ENCODE measurements at places on chromosomes 2 and 18. TPM values are rescaled to one million over a fixed set of nuclear protein-coding genes. Genes with fewer than 3 reads are reported as not detected.
A peak's percentile ranks its signal among the peaks of the same experiment; 100 is the strongest.

- peak; percentile 45 for DNase-seq
Observed at GRCh38 chr2:74399785-74400184, 19.7 kb upstream of the DCTN1 start.

DNA sequence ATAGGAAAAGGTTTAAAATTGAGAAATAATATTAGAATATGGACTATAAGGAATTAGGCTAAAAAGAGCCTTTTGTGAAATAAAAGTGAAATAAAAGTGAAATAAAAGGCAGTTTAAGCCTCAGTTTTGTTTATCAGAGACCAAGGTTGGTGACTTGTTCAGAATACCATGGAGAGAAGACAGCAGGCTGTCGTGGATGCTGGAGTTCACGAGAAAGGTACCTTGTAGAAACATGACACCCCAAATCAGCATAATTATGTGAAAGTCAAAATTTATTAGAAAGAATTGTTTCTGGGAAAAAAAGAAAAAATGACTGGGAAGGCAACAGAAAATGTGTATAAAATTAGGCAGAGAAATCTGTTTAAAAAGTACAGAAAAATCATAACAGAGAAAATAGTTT lies 46.5 kb upstream of the SPAG16 start:
- DNase-seq, result no peak

DNA sequence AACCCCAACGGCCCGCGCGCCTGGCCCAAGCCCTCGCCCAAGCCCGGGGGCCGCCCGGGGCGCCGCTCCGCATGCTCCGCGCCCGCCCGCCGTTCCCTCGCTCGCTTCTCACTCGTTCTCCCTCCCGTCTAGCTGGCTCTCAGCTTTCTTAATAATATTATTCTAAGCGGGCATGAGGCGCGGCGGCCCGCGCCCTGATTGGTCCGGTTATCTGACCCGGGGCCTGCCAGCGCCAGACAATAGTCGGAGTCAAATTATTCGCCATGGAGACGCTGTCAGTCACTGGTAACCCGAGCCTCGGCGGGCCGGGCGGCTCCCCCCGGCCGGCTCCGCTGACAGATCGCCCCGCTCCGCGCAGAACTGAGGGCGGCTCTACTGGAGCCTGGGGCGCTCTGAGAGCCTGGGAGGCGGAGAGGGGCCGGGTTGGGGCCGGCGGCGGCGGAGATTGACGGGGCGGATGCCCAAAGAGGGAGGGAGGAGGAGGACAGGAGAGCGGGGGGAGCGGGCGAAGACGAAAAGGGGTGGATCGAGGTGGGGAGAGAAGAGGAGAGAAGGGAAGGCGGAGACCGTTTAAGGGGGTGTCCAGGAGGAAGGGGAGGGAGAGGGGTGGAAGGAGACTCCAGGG lies at the start of gene SIX2:
SIX2 (minus strand) TSS at position 150 of the 625 bp plus-strand sequence. CDS start 342 bp downstream, outside the sequence.
- DNase-seq, result peak; percentile 94

The ITGA6 gene
- 58.0 TPM for total RNA-seq

The ABHD3 gene
- 8.6 TPM for total RNA-seq

DNA sequence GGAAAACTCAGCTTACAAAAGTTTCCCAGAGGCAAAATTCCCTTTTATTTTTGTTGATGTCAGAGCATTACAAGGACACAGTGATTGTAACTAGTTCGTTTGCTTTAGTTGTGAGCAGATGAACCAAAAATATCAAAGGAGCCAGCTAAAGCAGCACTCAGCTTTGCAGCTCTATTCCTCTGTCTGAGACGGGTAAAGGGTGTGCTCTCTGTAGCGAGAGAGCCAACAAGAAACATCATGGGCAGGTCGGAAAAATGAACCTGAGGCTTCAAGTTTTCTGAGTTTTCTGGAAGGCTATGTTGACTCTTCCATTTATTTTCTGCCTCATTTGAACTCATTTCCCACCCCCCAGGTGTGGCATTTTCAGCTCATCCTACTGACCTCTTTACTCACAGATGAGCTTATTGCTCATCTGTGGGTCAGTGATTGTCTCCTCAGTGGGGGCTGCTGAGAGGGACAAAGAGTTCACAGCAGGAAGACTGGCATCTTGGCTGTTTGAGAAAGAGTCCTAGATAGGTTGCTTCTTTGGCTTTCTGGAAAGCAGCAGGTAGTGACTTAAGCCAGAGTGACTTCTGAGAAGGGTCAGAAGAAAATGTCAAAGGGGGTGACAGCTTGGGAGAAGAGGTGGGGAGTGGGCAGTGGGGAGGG lies 66.6 kb upstream of the EPC2 start:
- DNase-seq, result no peak

- DNase-seq, result peak; percentile 95
Observed at GRCh38 chr18:67670024-67670543, 153.6 kb upstream of the DSEL start.

DNA sequence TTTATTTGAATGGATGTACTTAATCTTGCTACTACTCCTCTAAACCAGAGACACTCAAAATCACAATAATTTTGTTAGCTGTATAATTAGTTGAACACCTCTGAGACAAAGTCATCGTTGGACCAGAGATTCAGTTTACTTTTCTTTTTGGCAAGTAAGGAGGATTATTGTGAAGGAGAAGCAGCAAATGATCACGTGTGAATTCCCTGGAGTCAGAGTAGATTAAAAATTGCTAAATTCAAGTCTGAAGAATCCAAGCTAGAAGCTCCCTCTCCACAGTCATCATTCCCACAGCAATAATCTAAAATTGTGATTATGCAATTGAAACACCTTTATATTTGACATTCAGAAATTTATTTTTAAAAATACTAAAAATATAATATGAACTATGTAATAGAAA lies 484.4 kb downstream of the CMPK2 start:
- DNase-seq, result no peak

The PTPN4 gene
- 28.5 TPM for total RNA-seq

GRCh38 chr2:170985407-170985806 lies 56.4 kb downstream of the GORASP2 start:
- no peak for DNase-seq

The ANKRD30BL gene
- total RNA-seq, result not detected

DNA sequence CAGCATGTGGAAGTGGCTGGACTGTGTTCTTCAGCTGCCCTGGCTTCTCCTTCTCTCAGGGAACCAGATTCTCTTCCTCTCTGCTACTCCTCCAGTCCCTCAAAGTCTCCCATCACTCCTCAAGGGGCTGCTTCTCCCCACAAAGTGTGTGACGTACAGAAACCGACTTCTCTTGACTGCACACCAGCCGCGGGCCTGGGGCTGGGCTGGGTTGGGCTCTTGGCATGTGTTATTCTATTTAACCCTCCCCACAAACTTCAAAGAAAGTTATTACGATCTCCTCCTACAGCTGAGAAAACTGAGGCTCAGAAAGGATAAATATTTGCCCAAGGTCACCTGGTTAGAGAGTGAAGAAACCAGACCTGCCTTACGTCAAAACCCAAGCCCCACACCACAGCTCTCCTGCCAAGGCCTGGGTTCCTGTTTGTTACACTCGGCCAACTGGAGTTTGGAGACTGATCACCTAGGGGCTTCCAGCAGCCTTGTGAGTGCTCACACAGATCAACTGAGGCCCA lies 269.0 kb downstream of the TFCP2L1 start:
- DNase-seq, result no peak

DNA sequence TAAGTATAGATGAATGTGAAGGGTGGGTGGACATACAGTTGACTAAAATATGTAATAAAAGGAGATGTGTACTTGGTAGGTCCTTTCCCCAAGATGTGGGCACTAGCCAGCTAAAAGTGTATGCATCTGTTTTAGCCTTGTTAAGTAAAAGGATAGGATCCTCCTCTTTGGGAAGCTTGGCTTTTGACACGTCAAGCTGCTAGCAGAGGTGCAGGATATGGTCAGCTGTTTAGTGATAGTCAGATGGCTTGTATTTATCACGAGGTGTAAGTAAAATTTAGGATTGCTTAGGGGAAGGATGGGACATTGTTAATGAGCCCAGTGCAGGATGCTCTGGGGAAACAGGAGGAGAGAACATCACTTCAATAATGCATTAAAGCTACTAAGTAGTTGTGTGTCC lies 1.5 kb downstream of the MFSD6 start:
- DNase-seq, result no peak

DNA sequence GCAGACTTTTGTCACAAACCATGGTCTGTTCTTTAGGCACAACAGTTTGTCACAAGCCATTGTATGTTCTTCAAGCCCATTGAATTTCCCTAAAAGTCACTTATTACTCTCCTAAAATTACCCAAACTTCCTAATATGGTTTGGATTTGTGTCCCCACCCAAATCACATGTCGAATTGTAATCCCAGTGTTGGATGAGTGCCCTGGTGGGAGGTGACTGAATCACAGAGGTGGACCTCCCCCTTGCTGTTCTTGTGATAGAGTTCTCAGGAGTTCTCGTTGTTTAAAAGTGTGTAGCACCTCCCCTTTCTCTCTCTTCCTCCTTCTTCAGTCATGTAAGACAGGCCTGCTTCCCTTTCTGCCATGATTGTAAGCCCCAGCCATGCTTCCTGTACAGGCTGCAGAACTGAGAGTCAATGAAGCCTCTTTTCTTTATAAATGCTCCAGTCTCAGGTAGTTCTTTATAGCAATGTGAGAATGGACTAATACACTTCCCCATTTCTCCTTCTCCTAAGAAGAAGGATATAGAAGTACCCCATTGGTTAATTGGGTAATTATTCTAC lies 11.2 kb upstream of the GYPC start:
- no peak for DNase-seq

The GPR55 gene
- total RNA-seq, result not detected

- DNase-seq, result no peak
Observed at GRCh38 chr18:23609390-23610023, 23.2 kb upstream of the NPC1 start.

The KLHL14 gene
- total RNA-seq, result not detected

The CTIF gene
- total RNA-seq, result 86.4 TPM

DNA sequence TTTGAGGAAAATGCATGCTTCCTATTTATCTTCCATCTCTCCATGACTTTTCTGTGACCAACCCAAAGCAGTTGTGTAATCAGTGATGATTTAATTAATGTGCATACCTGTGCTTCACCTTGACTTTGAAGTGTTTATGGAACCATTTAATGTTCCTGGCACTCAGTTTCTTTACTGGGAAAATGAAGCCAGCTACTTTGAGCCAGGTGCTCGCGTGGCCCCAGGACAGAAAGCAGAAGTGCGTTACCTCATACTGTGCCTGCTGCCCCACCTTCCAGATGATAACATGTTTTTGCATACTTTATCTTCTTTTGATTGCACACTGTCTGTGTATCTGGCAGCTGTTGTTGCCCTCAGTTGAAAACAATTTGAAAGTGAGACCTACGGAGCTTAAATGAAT lies 61.3 kb downstream of the PMAIP1 start:
- DNase-seq, result no peak

All from fibroblast of villous mesenchyme (primary cell).